Stimulated activated CD4-positive, alpha-beta T cell treated with anti-CD3 and anti-CD28 coated beads, TNF-alpha, amount 100 ng/mL, for 1 hour (primary cell): ENCODE measurements at places on chromosomes 16 and 17.

DNA sequence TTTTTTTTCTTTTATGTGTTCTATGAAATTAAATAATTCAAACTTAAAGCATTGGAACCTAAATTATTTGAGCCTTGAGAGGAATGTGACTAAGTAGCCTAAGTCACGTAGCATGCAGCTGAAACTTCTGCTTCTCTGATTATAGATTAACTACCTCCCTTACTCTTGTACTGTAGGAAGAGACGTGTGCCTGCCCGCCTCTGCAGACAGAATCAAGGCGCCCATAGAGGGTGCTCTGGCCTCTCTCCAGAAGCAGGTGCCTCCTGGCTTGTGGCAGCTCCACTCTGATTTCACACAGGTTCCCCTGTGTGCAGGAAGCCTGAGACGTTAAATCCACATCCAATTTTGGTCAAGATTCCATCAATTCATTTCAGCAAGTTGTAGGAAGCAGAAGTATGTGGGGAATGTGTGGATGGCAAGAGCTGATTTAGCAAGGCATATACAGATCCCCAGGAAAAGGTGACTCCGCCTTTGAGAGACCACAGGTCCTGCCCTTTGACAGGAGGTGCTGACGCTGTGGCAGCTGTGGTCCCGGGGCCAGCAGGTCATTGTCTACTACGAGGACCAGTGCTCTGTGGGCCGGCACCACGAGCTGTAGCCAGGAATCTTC lies 1418.8 kb downstream of the CDH11 start:
- no peak for DNase-seq

GRCh38 chr16:50295541-50296132 lies 29.3 kb downstream of the ADCY7 start:
- DNase-seq = no peak

DNA sequence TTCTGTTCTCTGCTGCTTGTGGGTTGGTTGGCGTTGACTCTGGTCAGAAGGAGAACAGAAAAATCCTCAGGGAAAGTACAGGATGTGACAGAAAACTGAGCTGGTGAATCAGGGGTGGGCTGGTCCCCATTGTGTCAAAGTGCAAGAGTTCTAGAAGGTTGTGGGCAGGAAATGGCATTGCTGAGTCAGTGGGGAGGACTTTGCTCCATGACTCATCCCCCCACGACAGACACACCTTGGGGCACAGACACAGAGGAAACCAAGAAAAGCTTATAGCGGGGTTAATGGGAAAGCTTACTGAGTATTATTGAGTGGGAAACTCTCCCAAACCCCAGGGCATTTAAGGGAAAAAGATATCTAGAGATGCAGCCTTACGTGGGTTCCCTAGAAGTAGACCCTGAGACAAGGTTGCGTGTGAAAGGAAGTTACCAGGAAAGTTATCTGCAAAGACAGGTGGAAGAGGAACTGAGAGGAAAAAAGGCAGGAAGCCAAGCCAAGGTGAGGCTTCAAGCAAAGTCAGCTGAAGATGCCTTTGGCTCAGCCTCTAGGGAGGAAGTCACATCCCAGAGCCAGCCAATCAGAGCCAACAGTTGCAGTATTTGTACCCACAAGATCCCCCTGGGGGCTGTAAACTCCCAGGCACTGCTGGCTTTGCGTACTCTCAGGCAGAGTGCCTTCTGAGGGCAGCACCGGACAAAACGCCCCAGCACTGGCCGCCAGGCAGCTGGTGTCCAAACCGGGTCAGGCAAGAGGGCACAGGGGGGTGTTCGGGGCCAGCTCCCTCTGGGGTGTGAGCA lies 86.4 kb downstream of the FOXL1 start:
- DNase-seq = no peak

DNA sequence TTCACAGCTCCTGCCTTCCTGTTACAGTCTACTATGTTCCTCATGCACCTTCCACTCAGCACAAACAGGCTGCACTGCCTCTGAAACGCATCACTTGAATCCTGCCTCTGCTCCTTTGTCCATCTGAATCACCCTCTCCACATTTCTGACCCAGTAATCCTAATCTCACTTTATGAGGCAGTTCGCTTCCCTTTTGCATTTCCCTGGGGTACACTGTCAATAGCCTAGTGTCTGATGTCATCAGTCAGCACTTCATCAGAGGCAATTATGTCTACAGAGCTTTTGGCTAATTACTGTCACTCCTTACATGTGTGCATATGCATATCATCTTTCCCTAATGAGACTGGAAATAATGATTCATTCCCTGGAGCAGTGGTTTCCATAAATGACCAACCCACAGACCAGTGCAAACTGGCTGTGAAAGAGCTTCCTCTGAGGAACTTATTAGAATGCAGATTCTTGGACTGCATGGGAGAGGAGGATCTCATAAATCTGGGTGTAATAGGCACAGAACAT lies 23.6 kb downstream of the CA4 start:
- DNase-seq = no peak

DNA sequence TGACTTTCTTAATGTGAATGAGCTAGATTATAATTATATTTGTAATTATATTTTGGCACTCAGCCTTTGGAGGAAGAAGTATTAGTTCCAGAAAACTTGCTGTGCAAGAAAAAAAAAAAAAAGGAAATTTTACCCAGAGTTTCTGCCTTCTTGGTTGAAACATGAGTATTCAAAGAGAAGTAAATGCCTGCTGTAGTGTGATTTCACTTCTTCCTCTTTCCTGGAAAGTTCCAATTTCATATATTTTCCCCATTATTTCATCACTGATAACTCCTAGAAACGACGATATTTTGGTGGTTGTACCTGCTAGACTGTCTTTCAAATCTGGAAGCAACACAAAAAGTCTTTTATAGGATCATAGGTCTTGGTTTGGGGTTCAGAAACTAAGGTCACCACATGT lies 20.4 kb upstream of the MPHOSPH6 start:
- DNase-seq = no peak

DNA sequence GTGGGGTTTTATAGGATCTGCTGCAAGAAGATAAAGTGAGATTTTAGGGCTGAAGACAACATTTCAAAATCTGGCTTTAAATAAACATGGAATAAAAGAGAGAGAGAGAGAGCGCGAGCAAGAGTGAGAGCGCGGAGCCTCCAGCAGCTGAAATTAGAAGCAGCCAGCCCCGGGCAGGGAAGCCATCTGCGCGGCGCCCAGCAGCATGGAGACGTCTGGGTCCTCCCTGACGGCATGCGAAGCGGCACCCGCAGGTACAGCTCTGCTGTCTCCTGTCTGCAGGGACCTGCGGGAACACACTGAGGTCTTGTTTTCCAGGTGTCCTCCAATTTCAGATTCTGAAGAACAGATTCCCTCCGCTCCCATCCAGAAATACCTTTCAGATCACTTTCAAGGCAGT lies 7.9 kb upstream of the BAIAP2 start:
- DNase-seq = no peak

DNA sequence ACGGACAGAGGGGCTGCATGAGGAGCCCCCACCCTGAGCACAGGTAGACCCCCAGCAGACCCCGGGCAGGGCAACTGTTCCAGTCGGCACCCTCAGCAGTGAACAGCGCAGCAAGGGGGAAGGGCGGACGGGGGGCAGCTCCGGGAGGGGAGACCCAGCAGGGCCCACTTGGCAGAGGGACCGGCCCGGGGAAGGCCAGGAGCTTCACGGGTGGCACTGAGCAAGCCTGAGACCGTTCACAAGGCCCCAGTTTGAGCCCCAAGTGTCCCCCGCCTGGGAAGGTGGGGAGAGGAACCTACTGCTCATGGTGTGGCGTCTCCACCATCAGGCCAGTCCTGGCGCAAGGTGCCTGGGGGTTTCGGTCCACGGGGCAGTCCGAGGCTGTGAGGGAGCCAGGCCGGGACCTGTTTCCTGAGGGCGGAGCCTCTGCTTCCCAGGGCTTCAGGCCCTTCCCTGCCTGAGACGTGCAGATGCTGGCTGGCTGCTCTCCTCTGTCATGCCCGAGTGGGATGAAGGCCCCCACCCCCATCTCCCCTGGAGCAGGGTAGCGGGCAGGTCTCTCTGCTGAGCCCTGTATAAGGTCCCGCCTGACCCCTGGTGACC lies 54.4 kb upstream of the GNG13 start:
- DNase-seq = no peak

DNA sequence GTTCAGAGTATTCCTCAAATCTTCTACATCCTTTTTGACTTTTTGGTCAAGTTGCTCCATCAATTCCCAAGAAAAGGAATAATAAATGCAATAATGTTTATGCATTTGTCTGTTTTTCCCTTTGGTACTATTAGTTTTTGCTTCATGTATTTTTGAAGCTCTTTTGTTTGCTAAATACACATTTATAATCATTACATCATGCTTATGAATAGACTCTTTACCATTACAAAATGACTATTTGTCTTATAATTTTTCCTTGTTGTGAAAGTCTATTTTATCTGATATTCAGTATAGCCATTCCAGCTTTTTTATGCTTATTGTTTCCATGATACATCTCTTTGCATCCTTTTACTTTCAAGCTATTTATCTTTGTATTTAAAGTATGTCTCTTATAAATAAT lies 41.2 kb downstream of the CEP112 start:
- no peak for DNase-seq
